ENCODE measurements at places on chromosomes 2 and 18. TPM values are rescaled to one million over a fixed set of nuclear protein-coding genes. Genes with fewer than 3 reads are reported as not detected.
A peak's percentile ranks its signal among the peaks of the same experiment; 100 is the strongest.

GAD1 gene
- 0.20 TPM for polyA plus RNA-seq

DNA sequence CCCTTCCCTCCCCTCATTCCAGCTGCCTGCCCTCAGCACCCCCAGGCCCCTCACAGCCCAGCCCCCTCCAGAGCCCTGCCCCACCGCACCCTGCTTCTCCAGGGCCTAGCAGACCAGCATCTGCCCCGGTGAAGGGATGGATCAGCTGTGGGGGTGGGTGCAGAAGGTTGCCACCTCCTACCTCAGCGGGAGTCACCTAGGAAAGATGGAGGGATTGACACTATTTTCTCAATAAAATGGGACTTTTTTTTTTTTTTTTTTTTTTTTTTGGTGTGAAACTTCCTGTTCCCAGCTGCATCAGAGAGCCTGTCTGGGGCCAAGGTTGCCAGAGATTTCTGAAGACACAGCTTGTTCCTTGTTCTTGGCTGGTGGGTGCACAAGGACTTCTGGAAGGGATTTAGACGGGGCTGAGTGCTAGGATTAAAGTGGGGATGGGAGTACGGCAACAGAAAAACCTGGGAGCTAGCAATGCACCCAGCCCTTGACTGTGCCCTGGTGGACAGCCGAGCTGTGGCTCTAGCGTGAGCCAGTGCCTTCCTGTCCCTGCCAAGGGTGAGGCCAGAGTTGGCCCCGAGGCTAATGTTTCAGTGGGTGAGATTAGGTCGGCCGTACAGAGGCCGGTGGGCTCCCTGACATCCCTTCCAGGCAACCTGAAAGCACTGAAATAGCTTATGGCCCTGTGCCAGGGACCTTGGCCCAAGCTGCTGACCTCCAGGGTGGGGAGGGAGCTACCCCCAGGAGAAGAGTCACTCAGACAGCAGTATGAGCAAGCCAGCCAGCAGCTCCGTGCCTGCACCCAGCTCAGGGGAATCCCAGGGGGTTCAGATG lies 4.6 kb downstream of the B3GNT7 start:
- DNase-seq: peak; percentile 88

DNA sequence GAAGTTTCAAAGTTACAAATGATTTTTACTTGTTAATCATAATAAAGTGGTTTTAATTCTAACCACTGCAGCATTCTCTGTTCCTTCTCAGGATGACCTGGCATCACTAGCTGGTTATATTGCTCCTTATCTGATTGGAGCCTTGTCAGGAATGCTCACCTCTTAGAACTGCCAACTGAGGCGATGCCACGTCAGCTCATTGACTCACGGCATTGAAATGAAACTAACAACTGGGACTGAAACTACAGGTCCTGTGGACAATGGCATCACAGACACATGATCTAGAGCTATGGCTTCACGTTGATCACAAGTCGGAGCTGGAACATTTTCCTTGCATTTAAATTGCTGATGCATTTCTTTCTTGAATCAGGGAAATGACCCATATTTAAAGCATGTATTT lies 54.9 kb upstream of the MAP2 start:
- DNase-seq: no peak

DNA sequence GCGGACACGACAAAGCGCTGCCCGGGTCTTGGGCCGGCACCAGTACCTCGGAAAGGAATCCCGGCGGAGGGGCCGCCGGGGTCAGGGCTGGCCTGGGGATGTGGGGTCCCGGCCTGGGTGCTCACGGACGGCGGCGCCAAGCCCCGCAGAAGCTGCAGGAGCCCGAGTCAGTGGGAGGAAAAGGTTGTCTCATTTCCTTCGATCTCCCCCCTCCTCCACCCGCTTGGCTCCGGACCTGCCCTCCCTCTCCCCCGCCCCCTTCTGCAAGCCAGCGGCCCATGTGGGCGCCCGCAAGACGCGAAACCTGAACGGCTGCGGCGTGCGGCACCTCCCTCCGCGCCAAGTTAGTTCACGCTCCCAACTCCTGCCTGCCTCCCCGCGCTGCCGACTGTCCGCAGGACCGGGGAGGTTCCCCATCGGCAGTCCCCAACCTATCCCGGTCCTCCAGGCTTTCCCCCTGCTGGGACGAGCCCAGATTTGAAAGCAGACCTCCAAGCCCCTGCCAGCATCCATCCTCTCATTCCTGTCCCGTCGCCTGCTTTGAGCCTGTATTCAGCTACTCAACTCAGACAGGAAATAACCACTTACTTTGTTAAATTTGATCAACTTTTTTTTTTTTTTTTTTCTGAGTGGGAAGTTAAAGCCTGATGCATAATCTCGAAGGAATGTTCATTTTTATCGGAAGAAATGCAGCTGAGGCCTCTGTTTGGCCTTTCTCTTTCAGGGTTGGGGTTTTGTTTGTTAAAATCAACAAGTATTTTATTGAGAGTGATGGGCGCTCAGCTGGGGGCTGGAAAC lies at the start of gene EVA1A:
EVA1A (minus strand) TSS at position 172 of the 798 bp plus-strand sequence. CDS start 42,799 bp downstream, outside the sequence.
- DNase-seq: peak; percentile 66

GRCh38 chr2:179226961-179227259 lies 37.7 kb downstream of the SESTD1 start:
- DNase-seq: no peak

TAF4B gene
- 1.3 TPM for polyA plus RNA-seq

LHCGR gene
- not detected for polyA plus RNA-seq

DNA sequence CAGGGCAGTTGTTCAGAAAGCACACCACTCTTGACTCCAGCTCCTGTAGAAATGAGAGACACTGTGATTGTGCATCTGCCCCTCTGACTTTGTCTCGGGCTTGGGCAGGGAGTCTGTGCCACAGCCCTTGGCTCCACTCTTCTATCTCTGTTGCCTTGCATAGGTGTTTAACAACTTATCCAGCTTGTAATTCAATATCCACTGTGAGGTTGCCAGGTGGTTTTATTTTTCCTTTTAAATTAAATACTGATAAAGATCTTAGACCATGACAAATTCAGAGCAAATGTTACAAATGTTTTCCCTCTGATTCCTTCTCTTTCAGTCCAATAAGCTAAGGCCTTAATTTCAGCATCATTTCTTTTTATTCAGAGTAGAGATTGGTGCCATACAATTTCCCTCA lies 421.7 kb downstream of the STK39 start:
- DNase-seq: no peak

MC4R gene
- polyA plus RNA-seq: 0.62 TPM

THOC1 gene
- polyA plus RNA-seq: 12.3 TPM

DNA sequence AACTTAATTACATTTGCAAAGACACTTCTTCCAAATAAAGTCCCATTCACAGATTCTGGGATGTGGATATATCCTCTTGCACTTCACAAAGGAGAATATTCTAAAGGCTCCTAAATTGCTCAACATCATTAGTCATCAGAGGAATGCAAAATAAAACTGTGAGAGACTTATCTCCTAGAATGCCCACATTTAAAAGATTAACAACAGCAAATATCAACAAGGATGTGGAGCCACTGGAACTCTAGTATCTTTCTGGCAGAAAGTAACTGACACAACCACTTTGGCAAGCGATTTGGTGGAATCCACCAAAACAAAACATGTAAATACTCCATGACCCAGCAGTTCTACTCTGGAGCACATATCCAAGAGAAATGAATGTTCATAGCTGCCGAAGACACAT lies 4.6 kb downstream of the NEU2 start:
- no peak for DNase-seq

HOXD13 gene
- polyA plus RNA-seq: not detected

FTCDNL1 gene
- polyA plus RNA-seq: not detected

NTSR2 gene
- polyA plus RNA-seq: not detected

DNA sequence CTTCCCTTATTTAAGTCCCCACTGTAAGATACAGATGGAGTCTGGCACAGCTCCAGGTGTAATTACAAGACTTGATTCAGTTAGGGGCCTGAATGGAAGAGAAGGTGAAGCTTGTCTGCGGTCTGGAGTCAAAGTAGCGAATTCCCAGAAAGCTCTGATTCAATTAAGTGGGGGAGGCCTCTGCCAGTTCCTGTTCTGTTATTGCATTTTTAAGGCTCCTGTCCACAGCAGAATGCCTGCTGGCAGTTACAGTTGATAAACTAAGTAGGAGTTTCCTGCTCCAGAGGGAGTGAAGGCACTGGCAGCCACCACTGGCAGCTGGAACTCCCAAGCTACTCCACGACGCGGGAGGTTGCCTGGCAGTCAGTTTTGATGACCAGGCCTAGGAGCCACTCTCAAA lies 181.1 kb downstream of the SOCS6 start:
- DNase-seq: peak; percentile 65

LYPD1 gene
- polyA plus RNA-seq: 4.3 TPM
